Activated CD8-positive, alpha-beta memory T cell treated with anti-CD3 and anti-CD28 coated beads for 48 hours (primary cell): ENCODE measurements at places on chromosomes 6 and 20.

DNA sequence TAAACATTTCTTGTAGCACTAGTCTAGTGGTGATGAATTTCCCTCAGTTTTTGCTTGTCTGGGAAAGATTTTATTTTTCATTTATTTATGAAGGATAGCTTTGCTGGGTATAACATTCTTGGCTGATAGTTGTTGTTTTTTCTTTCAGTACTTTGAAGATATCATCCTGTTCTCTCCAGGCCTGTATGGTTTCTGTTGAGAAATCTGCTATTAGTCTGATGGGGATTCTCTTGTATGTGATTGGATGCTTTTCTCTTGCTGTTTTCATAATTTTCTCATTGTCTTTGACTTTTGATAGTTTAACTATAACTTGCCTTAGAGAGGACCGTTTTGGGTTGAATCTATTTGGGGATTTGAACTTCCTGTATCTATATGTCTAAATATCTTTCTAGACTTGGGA is 207.1 kb downstream of the PACRG start:
- no peak for DNase-seq

GRCh38 chr6:38138374-38138773 is 318.8 kb downstream of the ZFAND3 start:
- no peak for DNase-seq

DNA sequence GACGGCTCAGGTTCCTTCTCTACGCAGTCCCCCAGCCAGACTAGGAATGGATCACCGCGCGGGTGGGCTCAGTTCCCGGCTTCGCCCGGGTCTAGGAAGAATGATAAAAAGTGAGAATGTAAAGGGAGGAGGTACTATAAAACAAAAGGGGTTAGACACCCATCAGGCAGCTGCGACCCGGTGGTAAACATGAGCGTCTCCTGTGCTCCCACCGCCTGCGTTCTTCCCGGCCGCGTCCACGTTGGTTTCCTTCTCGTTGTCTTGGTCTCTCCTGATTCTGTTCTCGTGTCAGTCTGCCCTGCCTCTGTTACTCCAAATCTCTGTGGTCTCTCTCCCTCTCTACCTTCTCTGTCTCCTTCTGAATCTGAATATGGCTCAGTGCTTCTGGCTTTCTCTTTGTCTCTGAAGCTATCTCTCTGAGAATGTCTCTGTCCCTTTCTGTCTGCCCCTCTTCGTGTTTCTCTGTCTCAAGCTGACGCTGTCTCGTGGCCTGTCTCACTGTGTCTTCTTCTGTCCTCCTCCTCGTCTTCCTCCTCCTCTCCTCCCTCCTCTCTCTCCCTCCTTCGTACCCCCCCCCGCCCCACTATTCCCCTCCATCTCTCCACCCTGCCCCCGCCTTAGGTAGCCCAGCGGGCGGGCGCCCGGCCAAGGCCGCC is 41.6 kb upstream of the FOXP4 start:
- no peak for DNase-seq

DNA sequence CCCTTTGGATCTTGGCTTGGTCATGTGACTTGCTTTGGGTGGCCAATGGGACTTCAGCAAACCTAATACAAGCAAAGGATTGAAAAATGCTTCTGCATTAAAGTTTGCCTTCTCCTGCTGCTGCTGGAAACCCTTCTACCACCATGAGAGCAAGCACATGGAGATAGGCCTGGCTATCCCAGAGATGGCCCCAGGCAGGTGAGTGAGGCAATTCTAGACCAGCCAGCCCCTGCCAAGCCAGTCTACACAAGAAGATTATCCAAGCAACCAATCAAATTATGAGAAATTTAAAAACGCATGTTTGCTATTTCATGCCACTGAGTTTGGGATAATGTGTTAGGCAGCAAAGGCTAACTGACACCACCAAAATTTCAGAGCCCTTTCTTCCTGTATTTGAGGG is 274.3 kb downstream of the TFAP2C start:
- no peak for DNase-seq

DNA sequence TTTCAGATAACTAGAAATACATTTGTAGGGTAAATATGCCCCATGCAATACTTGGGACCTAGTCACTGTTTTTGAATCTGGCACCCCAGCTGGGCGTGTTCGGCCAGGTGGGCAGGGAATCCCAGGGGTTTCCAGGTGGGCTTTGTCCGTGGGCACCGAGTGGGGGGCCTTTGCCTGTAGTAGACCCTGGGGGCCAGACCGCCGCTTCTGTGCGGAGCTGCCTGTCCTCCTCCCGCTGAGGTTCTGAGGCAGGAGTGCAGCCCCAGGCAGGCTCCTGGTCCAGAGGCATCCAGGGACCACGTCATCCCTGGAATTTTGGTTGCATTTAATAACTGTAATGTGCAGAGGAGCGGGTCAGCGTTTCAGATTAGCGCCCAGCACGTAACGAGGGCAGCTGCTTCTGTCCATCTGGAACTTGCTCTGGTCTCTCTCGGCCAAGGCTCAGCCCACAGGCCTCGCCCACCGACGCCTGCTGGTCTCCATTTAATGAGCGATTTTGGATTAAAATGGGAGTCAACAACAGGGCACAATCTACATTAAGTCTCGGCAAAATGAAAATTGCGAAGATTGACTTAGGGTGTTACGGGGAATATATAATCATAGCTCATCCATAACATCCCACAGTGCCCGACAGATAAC is 12.8 kb downstream of the BHLHE23 start:
- DNase-seq, result no peak

DNA sequence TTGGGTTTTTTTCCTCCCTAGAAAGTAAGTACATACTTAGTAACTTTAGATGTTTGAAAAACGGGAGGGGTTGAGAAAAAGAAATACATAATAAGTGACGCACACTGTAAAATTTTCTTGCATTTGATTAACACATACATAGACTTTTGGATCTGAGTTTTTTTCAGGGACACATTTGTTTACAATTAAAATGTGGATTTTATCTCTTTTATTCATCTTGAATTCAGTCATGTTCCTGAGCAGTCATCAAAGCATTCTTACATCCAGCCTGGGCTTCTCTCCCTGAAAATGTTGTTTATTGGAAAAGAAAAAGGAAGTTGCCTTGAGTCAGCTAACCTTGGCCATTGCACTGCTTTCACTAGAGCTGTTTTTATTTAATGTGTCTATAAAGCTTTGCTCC is 8.7 kb upstream of the RPP40 start:
- no peak for DNase-seq

DNA sequence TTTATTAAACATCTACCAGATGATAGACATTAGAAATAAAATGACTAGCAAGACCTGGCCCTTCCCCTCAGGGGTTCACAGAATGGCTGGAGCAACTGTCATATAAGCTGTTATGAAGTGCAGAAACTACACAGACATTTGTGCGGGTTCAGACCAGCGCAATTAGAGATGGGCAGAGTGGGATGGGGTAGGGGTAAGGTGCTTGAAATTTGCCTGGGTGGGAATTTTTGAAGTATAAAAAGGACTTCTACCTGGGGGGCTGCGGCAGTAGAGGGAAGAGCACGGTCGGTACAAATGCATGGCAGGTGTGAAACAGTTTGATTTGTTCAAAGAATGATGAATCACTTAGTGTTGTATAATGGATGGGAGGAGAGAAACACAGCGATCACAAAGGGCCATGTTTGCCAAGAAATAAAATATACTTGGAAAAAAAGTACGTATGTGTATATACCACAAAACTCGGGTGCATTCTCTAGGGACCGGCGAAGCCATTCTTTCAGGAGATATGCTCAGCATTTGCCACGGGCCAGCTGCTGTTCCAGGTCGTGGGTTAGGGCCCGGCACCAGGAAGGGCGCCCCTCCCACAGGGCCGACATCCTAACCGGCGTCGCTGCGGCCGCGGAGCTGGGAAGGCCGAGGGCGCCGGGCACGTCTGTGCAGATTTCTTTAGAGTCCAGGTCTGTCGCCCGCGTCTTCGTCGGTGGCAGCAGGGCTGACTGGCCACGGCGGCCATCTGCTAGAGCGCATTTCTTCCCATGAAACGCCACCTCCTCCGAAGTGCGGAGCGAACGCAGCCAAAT is 809 bp upstream of the NOL7 start:
- no peak for DNase-seq

- no peak for DNase-seq
These were observed 542 bp downstream of the TUBE1 start for GRCh38 chr6:112086744-112087135.

DNA sequence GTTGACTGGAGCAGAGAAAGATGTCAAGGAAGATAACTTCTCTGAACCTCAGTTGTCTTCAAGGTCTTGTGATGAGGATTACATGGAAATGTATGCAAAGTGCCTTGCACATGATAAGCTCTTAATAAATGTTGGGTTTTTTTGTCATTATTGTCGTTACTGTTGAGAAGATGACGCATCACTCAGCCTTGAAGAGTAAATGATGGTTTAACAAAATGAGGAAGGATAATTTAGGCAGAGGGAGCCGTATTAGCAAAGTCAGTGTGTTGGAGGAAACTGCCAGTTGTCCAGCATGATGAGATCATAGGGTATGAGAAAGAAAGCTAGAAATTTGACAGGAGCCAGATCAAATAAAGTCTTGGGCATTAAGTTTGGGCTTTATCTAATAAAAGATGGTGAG is 8.8 kb upstream of the SUPT3H start:
- no peak for DNase-seq

- no peak for DNase-seq
These were observed 78.7 kb upstream of the IFNGR1 start for GRCh38 chr6:137297887-137298286.

DNA sequence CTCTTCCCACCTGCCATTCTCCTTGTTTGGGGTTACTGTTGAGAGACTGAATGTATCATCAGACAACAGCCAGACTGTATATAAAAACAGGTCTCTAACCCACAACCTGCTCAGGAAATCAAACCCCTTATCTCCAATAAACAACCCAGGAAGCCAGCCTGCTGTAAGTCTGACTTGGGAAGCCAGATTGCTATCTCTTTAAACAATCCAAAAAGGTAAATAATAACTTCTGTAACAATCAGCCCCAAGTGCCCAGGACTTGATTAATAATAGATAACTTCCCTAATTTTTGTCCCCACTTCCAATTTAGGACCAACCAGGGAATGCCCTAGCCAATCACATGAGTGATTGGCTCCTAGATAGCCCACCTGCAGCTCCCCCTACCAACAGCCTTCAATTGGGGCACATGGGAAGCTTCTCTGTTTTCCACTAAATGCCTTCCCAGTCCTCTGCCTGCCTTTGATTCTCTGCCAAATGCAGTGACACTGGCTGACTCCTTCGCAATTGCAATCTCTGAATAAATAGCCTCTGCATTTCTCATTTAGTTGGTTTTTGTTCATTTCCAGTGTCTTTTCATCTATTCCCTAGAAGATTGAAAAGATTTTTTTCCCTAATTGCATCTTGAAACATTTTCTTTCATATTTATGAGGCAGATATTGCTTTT is 117.1 kb upstream of the TAB2 start:
- no peak for DNase-seq

- no peak for DNase-seq
These were observed 22.7 kb upstream of the MCM3 start for GRCh38 chr6:52306972-52307870.
